Cardiac atrium fibroblast (primary cell): ENCODE measurements at places on chromosomes 7 and 10. TPM values are rescaled to one million over a fixed set of nuclear protein-coding genes. Genes with fewer than 3 reads are reported as not detected.

Gene C7orf33
- total RNA-seq: not detected in 2 replicates

Gene TMEM236
- under 0.01 TPM in 1 of 2 replicates, not detected in the other for total RNA-seq

Gene MXI1
- 31.2 and 32.1 TPM in 2 replicates for total RNA-seq

Gene LRRC4
- under 0.01 and 0.72 TPM in 2 replicates for total RNA-seq

Gene LRRD1
- total RNA-seq: not detected in 2 replicates

Gene ECHDC3
- total RNA-seq: 21.5 and 22.0 TPM in 2 replicates

Gene PARG
- 12.6 and 14.3 TPM in 2 replicates for total RNA-seq

Gene CLDN4
- under 0.01 TPM in 1 of 2 replicates, not detected in the other for total RNA-seq

Gene CCDC172
- not detected in 2 replicates for total RNA-seq

Gene PDK4
- 42.9 and 115 TPM in 2 replicates for total RNA-seq

Gene SAMD8
- 23.2 and 24.9 TPM in 2 replicates for total RNA-seq

Gene SAP25
- not detected in 2 replicates for total RNA-seq

Gene CPN1
- not detected in 2 replicates for total RNA-seq

Gene HSPA12A
- 1.6 and 4.2 TPM in 2 replicates for total RNA-seq

Gene ANKRD2
- 0.54 TPM in 1 of 2 replicates, not detected in the other for total RNA-seq

Gene ZNF503
- 5.8 and 10.8 TPM in 2 replicates for total RNA-seq

Gene NKX2-3
- not detected in 2 replicates for total RNA-seq

Gene AGAP9
- total RNA-seq: 0.32 and 0.90 TPM in 2 replicates

Gene TRPV5
- total RNA-seq: not detected in 2 replicates

Gene ITPRID1
- total RNA-seq: not detected in 2 replicates

Gene ADRB1
- not detected in 2 replicates for total RNA-seq
